ENCODE measurements at places on chromosomes 6 and 20.

- no peak for DNase-seq
These were observed 131.4 kb downstream of the BMP2 start for GRCh38 chr20:6898928-6899327.

DNA sequence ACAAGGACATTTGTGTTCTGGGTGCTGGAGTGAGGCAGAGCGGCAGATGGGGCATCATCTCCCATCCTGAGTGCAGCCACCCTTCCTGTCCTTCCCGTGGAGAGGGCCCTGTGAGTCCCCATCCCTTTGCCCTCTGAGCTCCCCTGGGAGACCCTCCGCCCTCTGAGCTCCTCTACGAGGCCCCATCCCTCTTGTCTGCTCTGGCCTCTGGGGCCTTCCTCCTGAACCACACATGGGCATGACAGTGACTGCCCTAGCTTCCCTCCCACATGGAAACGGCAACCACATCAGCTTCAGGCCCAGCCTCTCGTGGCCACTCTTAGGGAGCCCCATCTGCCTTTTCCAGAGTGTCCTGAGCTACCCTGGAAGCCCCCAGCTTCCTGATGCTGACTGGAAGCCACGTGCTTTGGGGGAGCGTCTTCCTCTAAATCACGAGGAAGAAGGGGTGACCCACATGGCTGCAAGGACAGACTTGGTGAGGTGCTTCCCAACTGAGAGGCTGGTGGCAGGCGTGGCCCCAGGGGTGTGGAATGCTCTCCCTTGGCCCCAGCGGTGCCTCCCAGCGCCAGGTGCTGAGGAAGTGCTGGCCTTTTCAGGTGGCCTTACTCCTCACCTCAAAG, 52.6 kb downstream of the GINS1 start:
- DNase-seq = no peak

DNA sequence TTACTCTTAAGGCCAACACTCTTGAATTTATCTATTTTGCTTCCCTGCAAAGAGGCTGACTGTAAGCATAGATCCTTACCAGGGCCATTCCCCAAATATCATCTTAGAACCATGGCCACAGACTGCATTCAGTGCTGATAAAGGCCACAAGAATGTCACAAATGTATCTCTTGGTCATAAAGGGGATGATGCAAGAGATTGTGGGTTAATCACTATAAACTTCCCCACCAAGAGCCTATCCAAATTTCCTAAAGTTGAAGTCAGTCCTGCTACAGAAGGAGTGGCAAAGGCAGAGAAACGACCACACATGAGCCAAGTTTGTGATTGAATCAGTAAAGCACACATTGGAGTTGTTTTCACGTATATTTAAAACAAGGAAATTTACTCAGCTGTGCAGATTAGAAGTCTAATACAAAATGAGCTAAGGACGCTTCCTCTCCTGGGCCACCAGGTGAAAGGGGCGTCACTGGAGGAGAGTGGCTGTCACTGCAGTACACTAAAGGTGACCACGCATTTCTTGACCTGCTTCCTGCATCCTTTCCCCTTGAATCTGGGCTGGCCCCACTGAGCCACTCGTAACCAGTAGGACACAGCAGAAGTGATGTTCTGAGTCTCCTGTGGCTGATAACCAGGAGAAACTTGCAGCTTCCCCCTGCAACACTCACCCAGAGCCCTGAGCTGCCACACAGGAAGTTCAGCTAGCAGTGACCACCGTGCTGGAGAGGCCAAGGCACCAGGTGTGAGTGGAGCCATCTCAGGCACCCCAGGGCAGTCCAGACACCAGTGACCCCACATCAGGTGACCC, 181.9 kb downstream of the SYNDIG1 start:
- DNase-seq = no peak

GRCh38 chr6:44222486-44223318, 693 bp upstream of the SLC29A1 start:
- no peak for DNase-seq

DNA sequence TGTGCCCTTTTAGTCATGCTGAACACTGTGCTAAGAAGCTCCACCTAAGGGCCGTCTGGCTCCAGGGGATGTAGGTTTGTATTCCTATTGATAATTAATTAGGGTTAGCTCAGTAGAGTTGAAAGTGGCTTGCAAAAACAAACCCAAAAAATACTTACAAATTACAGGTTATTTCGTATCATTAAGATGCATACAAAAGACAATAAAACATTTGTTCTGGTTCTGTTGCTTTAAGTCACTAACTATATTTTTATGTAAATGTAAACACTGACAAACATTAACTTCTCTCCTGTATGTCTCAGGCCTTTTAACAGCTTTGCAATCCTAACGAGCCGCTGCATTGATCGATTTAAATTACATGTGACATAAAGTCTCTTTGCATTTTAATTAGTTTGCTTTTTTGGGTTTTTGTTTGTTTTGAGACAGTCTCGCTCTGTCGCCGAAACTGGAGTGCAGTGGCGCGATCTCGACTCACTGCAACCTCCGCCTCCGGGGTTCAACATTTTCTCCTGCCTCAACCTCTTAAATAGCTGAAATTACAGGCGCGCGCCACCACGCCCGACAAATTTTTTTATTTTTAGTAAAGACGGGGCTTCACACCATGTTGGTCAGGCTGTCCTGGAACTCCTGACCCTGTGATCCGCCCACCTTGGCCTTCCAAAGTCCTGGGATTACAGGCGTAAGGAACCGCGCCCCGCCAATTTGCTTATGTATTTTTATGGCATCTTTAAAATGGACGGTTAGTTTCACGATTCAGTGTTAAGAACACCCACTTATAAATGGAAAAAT, 110.9 kb downstream of the HFE start:
- peak; percentile 88 for DNase-seq

DNA sequence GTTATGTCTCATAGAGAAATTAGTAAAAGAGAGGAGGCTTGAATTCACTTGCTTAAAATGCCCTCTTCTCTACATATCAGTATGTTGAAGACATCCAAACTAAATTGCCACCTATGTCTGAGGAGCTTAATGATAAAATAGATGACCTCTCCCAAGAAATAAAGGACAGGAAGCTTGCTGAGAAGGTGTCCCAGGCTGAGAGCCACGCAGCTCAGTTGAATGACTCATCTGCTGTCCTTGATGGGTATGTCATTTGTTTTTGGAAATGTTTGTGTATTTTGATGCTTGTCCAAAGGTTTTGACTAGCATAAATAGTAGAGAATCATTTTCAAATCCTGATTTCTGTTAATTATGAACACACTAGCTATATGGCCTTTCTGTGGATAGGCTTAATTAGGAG, 307.7 kb downstream of the ARHGAP18 start:
- DNase-seq = no peak

GRCh38 chr20:58927490-58928061, 53.5 kb upstream of the NELFCD start:
- no peak for DNase-seq

- peak; percentile 11 for DNase-seq
These were observed 90.9 kb downstream of the DTD1 start for GRCh38 chr20:18678549-18679419.

GRCh38 chr6:79094938-79095337, 16.9 kb upstream of the PHIP start:
- no peak for DNase-seq

DNA sequence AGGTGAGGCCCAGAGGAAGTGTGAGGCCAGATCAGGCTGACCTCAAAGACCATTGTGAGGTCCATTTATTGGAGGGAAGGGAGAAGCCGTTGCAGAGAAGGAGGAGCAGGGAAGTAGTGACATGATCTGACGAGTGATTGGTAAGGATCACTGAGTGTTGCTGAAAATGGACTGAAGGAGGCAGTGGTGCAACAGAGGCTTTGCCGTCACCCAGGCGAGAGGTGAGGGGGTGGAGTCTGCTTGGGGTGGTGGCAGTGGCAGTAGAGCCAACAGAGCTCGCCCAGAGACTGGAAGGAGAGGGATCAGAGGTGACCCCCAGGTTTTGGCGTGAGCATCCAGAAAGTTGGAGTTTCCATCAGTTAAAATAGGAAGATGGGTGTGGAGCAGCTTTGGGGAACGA, 67.9 kb upstream of the CLDN20 start:
- DNase-seq = no peak

GRCh38 chr6:105691081-105691480, 288.2 kb upstream of the PREP start:
- DNase-seq = no peak

DNA sequence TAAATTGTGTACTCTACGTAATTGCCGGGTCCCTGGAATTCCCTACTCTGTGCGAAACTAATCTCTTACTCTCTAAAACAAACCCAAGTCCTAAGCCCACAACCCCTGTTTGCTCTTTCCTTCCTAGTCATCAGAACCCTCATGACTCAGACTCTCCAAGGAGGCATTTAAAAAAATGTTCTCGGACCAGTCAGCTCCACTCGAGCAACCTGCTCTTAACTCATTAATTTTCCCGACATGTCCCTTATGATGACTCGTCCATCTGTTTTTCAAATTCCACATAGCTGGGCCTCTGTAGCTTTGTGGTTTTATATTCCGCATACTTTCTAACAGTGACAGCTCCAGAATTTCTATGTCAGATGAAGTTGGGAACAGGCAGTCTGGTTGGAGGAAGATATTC, 2.6 kb upstream of the MUC22 start:
- no peak for DNase-seq

DNA sequence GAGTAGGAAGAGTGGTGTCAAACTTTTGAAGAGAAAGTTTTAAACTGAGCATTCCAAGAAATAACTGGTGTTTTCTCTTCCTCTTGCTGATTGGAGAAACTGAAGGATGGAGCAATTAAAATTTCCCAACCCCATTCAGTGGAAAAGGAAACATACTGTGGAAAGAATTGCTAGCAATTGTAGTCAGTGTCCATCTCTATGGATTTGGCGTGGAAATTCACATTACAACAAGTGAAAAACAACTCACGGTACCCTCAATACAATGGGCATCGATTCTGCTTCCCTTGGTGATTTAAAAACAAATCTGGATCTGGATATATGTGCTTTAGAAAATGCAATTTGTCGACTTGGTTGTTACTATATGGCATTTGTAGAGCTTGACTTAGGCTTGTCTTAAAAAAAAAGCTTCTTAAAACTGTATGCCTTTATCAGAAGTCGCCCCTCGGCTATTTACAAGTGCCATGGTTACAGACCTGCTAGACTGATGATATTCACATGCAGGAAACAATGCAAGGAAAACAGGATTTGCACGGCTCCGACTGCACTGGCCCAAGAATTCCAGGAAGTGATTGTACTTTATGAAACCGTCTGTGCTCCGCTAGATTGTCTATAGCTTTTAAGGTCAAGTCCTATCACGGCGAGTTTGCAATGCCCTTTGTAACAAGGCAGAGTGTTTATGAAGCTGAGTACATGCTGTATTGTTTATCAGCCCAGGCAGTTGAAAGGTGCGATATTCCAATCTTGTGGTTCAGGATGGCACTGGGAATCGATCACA, 131.7 kb upstream of the PHACTR1 start:
- DNase-seq = no peak

DNA sequence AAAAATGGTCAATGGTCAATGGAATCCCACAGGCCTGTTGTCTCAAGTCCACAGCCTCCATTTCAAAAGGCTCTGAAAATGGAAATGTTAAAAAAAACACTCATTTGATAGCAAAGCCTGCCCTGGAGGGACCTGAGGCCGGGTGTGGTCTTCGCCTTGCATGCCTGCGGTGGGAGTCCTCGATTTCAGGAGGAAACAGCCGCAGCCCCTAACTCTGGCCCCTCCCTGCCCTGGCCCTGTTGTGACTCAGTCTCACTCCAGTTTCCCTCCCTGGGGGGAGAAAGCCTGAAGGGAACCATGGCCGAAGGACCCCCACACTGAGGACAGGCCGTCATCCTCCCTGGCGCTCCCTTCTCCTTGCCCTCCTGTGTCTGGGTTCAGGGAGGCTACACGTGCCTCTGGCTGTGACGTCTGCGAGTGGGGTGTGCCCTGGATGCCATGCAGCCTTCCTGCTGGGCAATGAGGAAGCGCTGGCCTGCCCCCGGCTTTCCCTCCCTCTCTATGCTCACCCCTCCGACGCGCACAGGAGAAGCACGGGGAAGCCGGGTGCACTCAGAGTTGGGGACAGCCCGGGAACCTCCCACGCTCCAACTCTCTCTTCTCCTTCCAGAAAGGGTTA, 9.2 kb downstream of the BHLHE23 start:
- no peak for DNase-seq

DNA sequence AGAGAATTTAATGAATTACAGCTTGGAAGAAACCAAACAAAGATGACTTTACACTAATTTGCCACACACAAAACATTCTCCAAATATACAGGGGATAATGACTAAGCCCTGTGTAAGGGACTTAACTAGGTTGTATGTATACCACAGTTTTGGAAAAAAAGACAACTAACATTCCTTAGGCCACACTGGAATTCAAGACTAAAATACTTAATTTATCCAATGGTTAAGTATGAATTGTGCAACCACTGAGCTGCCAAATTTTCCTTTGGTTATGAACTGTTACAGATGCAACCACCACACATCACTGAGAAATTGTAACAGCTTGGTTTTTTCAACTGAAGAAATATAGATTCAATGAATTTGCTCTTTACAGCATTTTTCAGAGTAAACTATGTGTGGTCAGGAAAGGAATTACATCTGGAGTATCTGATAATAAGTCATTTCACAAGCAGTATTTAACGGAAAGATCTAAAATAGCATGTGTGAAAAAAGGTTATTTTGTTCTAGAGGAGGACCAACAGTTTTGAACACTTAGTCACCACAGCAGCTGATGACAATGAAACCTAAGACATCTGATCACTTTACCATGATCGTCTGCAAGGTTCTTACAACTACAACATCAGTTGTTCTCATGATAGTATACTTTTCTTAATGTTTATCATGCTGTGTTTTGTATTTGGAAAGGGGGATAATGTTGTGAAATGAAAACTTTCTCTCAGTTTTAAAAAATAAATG, 318.8 kb downstream of the BCKDHB start:
- DNase-seq = no peak

GRCh38 chr6:124684621-124685020, 277.6 kb upstream of the RNF217 start:
- DNase-seq = no peak

DNA sequence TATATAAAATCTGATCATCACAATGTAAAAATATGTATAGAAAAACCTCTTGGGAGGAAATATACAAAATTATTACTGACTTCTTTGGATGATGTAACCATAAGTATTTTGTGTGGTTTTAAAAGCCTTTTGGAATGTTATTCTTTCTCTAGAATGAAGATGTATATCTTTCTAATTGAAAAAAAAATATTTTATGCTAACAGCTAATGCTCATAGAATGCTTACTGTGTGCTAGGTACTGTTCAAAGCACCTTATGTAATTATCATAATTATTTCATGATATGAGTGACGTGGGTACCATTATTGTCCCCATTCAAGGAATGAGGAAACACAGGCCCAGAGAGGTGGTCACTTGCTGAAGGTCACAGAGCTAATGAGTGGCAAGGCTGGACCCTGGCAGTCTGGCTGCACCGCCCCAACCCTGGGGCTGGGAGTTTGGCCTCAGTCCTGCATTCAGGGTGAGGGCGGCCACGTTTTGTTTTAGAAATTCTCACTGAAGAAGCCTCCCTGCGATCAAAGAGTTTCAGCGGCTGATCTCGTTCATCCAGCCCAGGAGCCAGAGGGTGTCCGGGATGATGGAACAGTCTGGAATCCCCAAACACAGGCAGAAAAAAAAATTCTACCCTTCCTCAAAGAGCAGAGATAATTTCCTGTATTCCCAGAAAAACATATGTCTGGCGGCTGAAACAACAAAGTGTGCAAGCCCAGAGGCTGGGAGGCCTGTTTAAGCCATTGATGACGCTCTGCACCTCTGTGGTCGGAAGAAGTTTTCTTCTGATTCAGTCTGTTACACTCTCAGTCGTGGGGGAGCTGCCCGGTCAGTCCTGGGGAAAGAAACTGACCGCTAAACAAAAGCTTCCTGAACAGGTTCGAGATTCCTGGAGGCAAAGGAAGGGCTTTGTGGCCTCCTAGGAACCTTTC, 37.3 kb downstream of the TFEB start:
- no peak for DNase-seq
